ENCODE measurements at places on chromosomes 11 and 22.

DNA sequence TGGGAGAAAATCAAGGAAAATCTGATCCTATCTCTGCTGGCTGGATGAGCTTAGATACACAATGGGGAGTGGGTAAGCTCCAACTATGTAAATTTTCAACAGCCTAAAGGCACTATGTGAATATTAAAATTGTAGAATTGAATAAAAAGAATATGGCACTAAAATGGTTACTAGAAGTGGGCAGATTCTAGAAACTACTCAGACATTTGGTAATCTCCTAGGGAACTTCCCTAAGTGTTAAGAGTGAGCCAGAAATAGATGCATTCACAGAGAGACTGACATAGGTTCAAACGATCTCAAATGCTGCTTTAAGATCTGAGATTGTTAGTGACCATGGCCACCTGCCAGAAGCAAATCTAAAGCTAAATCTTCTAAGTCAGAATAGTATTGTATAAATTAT is 4.3 kb upstream of the OR52E1 start:
- no peak for DNase-seq

DNA sequence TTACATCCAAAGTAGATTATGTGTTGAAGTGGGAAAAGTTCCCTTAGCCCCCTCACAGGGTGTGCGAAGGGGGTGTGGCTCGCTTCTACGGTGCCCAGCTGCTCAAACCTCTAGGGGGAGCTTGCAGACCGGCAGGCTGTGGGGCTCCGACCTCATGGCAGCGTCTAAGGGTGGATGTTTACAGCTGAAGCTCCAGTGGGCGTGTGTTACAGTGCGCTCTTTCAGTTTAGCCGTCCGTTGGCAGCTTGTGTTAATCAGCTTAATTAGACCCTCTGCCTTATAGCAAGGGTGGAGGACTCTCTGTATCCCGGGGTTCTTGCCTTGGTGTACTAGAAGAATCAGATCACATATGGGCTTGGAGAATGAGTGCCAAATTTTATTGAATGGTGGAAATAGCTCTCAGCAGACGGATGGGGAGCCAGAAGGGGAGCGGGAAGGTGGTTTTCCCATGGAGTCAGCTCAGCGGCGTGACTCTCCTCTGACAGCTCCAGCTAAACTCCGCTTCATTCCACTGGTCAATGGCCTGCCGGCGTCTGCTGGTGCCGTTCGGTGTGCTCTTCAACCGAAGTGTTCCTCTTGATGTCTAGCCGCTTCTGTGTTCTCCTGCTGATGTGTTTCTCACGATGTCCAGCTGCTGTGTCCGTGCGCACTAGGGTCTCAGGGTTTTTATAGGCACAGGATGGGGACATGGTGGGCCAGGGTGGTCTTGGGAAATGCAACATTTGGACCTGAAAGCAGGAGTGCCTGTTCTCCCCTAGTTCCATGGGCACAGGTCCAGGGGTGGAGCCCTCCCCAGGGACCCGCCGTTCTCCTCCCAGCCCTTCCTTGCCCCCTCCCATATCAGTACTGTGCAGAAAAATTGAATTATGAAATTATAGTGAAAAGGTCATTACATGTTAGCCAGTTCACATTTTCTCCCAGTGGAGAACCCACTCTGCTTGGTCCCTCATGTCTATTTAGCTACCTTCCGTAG is 28.6 kb upstream of the OR10G7 start:
- DNase-seq = no peak

- DNase-seq = no peak
Measured at GRCh38 chr22:26779929-26780328, 122.5 kb downstream of the MIAT start.

DNA sequence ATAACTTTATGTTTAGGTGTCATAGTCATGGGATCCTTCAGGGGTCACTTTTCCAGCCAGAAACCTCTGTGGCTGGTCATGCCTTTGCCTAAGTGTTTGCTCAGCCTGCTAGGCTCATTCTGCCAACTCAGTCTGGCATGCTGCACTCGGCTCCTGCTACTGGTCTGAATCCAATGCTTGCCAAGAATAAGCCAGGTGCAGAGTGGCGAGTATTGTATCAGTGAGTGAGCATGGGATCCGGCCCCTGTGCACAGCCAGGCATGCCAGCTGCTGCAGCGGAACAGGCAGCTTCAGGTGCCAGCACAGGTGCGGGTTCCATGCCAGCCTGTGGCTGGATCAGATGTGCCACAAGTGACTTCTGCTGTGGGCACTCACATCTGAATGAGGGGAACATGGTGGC is 1269.3 kb upstream of the CNTN5 start:
- no peak for DNase-seq

- DNase-seq = no peak
Measured at GRCh38 chr11:2149864-2150847, 10.9 kb downstream of the INS start.

DNA sequence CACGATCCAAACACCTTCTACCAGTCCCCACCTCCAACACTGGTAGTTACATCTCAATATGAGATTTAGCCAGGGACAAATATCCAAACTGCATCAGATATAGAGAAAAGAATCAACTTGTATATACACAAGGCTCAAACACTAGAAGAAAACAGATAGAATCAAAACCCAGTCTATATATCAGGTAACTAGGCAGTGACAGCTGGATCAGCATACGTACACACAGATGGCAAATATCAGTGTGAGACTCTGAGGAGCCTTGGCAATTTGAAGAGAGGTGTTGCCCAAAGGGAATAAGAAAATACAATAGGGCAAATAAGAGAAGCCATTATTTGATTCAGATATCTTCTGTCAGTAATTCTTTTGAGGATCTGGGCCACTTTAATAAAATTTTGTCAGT is 951.3 kb upstream of the CHORDC1 start:
- no peak for DNase-seq

DNA sequence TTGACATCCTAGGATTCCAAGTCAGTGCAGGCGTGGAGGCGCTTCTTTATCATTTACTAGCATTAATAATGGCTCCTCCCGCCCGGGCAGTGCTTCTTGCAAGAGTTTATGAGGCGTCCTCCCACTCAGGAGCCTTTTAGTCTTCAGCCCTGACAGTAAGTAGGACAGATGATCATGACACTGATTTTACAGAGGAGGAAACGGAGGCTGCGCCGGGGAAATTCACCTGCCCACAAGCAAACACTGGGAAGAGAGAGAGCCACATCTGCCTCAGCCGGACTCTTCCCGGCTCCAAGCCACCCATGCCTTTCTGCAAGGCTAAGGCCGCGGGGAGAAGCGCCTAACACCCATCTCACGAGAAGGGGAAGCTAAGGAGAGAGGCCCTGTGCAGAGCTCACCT is 35.9 kb downstream of the KIAA0930 start:
- no peak for DNase-seq

Data from stimulated activated CD4-positive, alpha-beta T cell treated with anti-CD3 and anti-CD28 coated beads, TNF-alpha, amount 100 ng/mL, for 1 hour (primary cell).